ENCODE measurements at places on chromosomes 5 and 9.

- DNase-seq, result no peak
Measured at GRCh38 chr9:127905788-127906191, 6.4 kb upstream of the ST6GALNAC6 start.

GRCh38 chr9:110472111-110472510, 107.4 kb downstream of the SVEP1 start:
- DNase-seq, result no peak

DNA sequence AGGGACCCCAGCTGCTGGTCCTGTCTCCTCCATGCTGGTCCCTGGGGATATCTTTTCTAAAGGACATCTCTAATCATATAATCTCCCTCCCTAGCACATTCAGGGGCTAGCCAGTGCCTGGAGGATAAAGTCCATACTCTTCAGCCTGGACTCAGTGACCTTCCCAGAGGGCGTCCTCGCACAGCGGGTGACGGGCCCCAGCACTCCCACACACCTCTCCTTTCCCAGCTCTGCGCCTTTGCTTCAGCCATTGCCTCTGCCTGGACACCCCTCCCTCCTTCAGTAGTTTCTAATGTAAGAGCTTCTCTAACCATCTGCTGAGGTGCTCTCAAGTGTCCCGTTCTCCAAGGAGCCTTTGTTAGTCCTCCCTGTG, 15.2 kb upstream of the TNIP1 start:
- DNase-seq, result no peak

DNA sequence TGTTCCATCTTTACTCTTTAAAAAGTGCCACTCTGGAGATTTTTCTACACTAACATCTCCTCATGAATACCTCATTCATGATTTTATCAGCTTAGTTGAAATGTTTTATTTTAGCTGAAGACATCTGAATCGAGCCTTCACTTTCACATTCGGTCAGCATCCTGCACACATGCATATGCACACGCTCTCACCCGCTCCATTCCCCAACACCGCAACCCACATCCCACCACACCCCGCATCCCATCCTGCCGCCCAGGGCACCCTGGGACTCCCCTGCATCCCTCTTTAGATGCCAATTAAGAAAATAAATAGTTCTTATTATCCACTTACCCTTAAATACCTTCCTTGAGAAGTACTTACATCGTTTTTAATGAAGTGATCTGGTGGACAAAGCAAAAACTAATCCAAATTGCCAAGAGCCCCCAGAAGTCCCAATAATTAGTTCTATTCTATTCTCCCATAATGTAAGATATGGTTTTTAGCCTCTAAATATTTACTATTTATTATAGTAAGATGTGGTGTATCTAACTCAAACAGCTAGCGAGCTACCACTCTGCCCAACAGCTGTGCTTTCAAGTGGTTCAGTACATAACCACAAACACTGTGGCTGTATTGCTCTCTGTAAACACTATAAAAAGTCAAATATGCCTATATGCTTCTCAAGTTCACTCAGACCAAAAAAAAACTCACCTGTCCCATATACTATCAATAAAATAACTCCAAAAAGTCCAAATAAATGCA, 38.2 kb downstream of the GZMK start:
- no peak for DNase-seq

DNA sequence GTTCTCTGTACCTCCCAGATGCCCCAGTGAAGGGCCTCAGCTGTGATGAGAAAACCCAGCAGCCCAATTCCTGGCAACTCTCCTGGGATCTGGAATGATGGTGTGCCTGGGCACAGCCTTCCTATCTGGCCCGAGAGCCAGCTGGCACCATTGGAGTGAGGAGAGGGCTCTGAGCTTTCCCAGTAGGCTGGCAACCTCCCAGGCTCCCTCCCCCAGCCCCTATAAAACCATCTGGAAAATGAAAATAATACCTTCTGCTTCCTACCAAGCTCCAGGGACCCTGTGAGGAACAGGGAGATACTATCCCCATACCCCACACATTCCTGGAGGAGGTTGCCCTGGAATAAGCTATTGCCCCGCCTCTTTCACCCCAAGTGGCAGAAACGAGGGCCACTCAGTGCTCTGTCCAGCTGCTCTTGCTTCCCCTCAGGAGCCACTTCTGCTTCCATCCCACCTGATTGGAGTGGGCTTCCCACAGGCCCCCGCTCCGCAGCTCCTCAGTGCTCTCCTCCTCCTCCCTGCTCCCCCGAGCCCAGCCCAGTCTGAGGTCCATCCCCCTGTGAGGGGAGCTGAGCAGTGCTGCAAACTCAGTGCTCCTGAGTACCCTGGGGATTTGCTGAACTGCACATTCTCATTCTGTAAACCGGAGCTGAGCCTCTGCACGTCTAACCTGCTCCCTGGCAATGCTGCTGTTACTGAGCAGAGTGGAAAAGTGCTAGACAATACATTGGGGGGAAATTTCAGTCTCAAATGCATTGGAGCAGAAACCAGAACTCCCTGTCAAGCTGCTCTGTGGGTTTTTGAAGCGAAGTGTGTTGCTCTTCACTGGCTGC, 74.7 kb downstream of the THBS4 start:
- DNase-seq, result no peak

- no peak for DNase-seq
Measured at GRCh38 chr5:94268226-94268625, 350.2 kb downstream of the KIAA0825 start.

DNA sequence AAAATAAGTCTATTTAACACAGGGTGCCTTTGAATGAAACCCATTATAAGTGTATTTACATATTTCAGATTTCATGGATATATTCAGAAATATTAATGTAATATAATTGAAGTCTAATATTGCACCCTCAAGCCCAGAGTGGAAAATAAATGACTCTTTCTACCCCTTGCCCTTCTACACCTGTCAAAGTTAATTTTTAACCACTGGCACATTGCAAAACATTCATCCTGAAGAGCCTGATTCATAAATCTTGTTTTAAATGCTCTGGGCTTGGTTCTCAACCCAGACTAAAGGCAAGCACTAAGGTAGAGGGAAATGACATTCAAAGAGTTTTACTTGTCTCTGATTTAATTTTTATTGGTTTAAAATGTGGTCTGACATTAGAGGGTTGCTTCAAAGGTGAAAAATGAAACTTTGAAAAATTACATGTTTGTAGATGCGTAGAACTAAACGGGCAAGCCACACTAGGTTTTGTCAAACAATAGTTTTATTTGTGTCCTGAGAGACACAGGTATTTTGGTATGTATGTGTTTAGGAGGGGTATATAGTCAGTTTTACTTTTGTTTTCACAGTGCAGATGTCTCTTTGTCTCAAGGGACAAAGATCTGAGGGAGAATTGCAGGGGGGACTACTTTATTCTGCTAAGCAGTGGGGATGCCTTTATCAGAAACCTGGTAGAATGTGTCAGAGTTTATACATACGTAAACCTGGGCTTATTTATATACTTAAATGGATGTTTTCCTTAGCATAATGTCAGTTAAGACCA, 69.7 kb downstream of the PIK3R1 start:
- no peak for DNase-seq

DNA sequence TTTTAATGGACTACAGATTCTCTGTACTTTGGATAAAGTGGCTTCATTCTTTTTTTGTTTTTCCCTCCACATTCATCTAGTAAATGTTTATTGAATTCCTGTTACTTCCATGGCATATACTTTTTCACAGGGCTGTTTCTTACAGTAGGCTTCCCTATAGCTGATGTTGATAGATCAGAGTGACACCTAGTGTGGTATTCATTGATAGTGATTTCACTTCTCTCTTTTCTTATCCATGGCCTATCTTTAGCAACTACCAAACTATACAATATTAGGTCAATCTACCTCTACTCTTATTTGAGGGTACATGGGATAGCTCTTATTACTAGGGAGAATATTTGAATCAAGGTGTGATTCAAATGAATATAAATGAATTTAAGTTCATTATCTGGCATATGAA, 35.8 kb downstream of the FSD1L start:
- no peak for DNase-seq

DNA sequence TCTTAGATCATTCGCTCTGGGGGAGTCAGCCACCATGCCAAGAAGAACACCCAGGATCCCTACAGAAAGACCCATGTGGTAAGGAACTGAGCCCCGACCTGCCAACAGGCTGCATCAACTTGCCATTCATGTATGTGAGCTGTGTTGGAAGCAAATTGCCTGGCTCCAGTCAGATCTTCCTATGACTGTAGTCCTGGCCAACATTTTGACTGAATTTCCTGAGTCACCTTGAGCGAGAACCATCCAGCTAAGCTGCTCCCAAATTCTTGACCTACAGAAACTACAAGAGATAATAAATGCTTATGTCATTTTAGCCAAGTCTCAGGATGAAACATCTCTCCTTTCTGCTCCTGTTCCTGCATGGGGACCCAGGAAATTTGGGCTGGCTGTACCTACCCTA, 40.0 kb upstream of the SLC44A1 start:
- no peak for DNase-seq

GRCh38 chr5:142317173-142317572, 7.6 kb downstream of the SPRY4 start:
- DNase-seq, result no peak

GRCh38 chr9:19465586-19466279, 56.9 kb downstream of the ACER2 start:
- no peak for DNase-seq

- DNase-seq, result no peak
Measured at GRCh38 chr9:126698251-126698650, 84.5 kb downstream of the LMX1B start.

DNA sequence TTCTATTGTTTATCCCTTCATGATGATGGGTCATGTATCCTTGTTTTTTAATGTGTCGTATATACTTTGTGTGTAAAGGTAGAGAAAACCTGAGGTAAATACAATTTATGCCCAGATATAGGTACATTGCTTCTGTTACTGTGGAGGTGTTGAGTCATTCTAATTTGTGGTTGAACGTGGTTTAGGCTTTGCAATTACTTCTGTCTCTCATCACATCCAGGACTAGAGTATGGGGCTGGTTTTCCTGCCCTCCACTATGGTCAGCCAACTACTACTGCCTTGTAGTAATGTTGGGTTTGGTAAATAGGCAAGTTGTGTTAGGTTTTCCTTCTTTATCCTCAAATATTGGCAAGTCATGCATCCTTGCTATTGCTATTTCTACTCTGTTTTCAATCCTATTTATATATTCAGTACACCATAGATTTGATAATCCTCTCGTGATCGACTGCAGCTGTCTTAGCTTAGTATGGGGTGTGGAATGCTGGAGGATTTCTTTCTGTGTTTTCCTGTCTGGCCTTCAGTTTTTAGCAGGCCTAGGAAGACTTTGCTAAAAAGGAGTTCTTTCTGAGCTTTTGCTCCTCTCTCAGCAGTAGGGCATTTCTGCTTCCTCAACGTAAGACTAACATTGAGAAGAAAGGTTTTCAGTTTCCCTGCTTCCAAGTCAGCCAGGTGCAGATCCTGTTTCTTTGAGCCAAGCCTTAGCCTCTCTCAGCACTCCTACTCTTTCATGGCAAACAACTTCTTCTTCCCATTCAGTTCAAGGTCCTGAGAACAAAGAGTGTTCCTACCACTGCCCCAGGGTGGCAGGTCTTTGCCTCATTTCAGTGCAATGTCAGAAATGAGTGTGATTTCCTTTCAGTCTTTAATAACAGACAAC, 844.4 kb upstream of the CDH18 start:
- peak; percentile 14 for DNase-seq

Data from fibroblast of villous mesenchyme (primary cell).